HL-60 (cell line): ENCODE measurements at places on chromosomes 7 and 10.

GRCh38 chr10:16843252-16843870 is 26.1 kb upstream of the RSU1 start:
- DNase-seq, result peak; percentile 1

- no peak for DNase-seq
Observed at GRCh38 chr7:126776498-126776897, 476.2 kb downstream of the GRM8 start.

GRCh38 chr10:71737001-71737833 is 17.6 kb upstream of the C10orf105 start:
- DNase-seq, result no peak

GRCh38 chr10:132229834-132230556 is 43.2 kb downstream of the DPYSL4 start:
- DNase-seq, result no peak

DNA sequence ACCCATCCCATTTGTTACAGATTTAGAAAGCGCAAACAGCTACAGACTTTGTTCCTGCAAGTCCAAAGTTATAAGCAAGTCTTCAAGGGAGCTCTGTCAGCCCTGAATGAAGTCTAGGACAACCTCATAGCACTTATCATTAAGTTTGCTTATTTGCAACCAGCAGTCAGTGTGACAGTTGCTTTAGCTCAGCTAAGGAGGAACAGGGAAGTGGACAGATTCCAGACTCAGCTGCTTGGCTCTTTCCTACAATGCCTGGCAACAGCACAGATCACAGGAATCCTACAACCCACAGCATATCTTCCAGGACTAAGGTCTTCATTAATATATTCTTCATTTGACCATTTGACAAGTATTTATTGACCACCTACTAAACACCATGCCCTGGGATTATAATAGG is 17.4 kb upstream of the KIF5B start:
- DNase-seq, result no peak

- no peak for DNase-seq
Observed at GRCh38 chr10:505419-505818, 184.0 kb downstream of the DIP2C start.

DNA sequence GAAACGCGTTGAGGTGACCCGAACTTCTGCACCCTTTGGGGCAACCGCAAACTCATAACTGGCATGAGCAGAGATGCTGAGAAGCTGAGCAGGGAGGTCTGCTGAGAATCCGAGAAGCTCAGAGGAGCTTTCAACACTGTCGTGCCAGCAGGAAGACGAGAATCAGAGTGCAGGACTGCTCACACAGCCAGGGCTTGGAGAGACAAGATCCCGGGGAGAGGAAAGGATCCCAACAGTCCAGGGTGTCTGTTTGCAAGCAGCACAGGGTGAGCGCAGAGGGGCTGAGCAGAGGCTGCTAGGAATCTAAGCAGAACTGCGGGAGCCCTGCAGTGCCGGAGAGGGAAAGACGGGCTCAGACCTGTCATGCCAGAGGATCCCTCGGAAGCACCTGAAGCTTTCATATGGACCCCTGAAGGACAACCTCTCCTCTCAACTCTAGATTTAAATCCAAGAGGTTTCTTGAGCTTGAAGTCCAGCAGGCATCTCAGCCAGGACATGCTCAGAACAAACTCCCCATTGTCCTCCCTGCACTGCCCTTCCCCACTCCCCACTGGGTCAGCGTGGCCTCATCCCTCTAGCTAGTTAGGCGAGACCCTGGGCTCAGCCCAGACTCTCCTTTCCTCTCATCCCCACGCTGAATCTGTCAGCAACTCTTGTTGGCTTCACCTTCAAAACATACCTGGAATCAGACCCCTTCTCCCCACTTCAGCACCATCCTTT is 40.7 kb downstream of the FOXL3 start:
- no peak for DNase-seq

- no peak for DNase-seq
Observed at GRCh38 chr7:92403760-92404074, 43.6 kb upstream of the GATAD1 start.

GRCh38 chr7:98872328-98872924 is 2.6 kb upstream of the TMEM130 start:
- DNase-seq, result peak; percentile 55

- DNase-seq, result no peak
Observed at GRCh38 chr7:40848541-40849221, 713.9 kb downstream of the SUGCT start.

DNA sequence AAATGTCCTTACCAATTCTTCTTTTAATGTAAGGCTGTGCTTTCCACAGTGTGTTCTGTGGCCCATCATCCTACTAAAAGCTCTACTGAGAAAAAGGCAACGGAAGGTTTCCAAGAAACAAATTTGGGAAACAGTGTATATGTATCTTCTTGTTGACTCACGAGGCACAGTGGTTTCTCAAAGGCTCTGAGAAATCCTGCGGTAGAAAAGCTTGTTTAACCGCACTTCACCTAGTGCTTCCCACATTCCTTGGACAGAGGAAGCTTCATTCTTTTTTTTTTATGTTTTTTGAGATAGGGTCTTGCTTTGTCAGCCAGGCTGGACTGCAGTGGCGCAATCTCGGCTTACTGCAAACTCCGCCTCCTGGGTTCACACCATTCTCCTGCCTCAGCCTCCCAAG is 84.5 kb downstream of the TACC2 start:
- DNase-seq, result no peak

- DNase-seq, result no peak
Observed at GRCh38 chr10:62199584-62199983, 69.1 kb downstream of the RTKN2 start.

- DNase-seq, result no peak
Observed at GRCh38 chr10:846126-846685, 85.3 kb downstream of the LARP4B start.

DNA sequence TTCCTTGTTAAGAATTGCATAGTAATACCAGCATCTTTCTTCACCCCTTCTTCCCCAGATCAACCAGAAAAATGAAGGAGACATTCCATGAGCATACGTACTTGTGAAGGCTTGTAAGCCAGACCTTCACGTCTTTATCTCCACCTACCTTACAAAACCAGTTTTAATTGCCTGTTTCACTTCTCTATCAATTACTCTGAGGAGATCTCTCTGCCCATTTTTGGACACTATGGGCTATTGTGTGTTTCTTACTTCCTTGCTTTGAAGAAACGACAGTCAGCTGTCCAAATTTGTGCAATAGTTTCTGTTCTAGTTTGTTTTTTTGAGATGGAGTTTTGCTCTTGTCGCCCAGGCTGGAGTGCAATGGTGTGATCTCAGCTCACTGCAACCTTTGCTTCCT is 349.7 kb upstream of the MBL2 start:
- no peak for DNase-seq
